Chondrocyte (in vitro differentiated cells): ENCODE measurements at places on chromosomes 16 and 17. TPM values are rescaled to one million over a fixed set of nuclear protein-coding genes. Genes with fewer than 3 reads are reported as not detected.

DNA sequence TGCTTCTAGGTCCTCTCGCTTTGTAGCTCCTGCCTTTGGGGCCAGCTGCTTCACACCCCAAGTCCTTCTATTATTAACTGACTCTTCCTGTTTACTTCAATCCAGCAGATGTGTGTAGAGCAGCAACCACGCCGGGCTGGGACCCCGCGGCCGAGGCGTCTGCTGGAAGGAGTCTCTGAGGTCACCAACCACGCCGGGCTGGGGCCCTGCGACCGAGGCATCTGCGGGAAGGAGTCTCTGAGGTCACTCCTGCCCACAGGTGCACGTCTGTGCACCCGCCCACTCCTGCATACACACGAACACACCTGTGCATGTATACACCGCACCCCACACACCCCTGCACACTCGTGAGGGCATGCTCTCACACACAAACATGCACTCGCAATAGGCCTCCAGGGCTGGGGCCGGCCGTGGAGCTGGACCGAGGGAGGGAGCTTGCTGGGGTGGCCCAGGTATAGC lies 7.8 kb upstream of the TEX19 start:
- DNase-seq: no peak

The KRTAP17-1 gene
- not detected in 3 replicates for total RNA-seq

The NT5C3B gene
- 39.8 to 52.4 TPM (median 47.8 TPM) in 3 replicates for total RNA-seq

The CLEC3A gene
- not detected in 3 replicates for total RNA-seq

DNA sequence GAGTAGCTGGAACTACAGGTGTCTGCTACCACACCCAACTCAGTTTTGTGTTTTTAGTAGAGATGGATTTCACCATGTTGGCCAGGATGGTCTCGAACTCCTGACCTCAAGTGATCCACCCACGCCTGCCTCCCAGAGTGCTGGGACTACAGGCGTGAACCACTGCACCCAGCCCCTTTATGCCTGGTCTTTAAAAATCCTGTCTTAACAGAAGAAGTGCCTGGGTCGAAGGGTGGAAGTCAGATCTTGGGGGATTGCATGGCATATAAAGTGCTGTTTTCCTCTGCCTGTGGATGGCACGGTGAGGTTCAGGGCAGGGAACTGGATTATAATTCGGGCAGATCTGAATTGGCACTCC lies 30.3 kb downstream of the ZC3H18 start:
- DNase-seq: no peak
